ENCODE measurements at places on chromosomes 12 and 14. TPM values are rescaled to one million over a fixed set of nuclear protein-coding genes. Genes with fewer than 3 reads are reported as not detected.
A peak's percentile ranks its signal among the peaks of the same experiment; 100 is the strongest.

STYX gene
- 14.3 TPM for total RNA-seq

GRCh38 chr12:121358073-121358472 lies 5.9 kb upstream of the ANAPC5 start:
- no peak for DNase-seq

POLE2 gene
- total RNA-seq: 1.2 TPM

DNA sequence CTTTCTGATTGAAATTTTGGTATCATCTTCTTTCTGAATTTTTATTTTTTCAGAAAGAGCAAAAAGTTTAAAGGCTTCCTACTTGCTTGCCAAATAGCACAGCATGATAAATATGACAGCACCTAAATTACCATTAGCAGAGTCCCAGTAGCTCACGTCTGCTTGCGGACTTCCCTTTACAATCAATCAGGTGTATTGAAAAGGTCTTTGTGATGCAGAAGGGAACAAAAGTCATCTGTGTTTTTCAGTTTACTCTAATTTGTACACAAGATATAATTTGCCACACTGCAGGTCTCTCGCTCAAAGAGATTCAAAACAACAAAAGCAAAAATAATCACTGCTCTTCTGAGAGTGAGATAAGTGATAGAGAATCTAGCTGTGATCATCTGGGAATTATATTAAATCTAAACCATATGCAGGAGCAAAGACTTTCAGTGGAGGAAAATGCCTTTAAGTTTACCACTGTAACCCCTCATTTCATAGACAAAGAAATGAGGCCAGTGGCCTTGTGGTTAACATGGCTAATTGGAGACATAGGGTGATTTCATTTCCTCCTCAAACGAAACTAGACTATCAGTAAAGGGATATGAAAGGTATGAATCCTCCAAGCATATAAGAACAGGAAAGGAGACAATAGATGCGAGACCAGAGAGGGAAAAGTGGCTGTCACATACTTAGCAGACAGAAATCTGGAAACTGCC lies 240.8 kb upstream of the TMPO start:
- no peak for DNase-seq

C12orf42 gene
- total RNA-seq: not detected

GRCh38 chr12:104643093-104643818 lies 186.5 kb downstream of the CHST11 start:
- DNase-seq: no peak

GRCh38 chr14:24880689-24881088 lies 169.3 kb downstream of the STXBP6 start:
- no peak for DNase-seq

DNA sequence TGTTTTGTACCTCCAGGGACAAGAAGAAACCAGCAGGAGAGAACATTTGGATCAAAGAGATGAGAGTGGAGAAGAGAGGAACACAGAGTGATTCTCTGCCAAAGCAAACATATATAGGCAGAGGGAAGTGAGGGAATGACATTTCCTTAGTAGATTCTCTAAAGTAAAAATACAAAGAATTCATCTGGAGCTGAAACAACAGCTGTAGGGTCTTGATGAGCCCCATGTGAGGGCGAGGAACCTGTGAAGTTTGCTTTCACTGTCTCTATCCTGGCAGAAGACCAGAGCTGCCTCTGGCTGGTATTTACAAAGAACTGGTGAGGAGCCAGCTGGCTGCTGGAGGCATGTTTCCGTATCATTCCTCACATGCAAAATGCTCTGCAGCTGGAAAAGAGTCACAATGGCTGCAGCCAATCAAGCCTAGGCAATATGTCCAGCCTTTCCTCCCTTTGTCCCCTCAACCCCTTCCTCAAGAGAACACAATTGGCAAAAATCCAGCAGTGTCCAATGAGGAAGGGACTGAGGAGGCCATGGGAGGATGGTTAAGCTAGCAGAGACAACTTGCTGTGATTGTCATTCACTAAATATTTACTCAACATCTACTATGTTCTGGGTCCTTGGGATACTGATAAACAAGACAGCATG lies 122.5 kb downstream of the PHLDA1 start:
- peak; percentile 58 for DNase-seq

TMEM179 gene
- total RNA-seq: not detected

- DNase-seq: peak; percentile 83
Observed at GRCh38 chr12:119208626-119209061, 29.9 kb downstream of the HSPB8 start.

CCDC177 gene
- not detected for total RNA-seq

IL26 gene
- total RNA-seq: not detected

GRCh38 chr14:31457665-31458659 lies 656 bp upstream of the DTD2 start:
- DNase-seq: no peak

NXPH4 gene
- 1.2 TPM for total RNA-seq

WSCD2 gene
- 9.7 TPM for total RNA-seq

- DNase-seq: peak; percentile 93
Observed at GRCh38 chr14:90419200-90419599, 22.4 kb downstream of the CALM1 start.

DNA sequence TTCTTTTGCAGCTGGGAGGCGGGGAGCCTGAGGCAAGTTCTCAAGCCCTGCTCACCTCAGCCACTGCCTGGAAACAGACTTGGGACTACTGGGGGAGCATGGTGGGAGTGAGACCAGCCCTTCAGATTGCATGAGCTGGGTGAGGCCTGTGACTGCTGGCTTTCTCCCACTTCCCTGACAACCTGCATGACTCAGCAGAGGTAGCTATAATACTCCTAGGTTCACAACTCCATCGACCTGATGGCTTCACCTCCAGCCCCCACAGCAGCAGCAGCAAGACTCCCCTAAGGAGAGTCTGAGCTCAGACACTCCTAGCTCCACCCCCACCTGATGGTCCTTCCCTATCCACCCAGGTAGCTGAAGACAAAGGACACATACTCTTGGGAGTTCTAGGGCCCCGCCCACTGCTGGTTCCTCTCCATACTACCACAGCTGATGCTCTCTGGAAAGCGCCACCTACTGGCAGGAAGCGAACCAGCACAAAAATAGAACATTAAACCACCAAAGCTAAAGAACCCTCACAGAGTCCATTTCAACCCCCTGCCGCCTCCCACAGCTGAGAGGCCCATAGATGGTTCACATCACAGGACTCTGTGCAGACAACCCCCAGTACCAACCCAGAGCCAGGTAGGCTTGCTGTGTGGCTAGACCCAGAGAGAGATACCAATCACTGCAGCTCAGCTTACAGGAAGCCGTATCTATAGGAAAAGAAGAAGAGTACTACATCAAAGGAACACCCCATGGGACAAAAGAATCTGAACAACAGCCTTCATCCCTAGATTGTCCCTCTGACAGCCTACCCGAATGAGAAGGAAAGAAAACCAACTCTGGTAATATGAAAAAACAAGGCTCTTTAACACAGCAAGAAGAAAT lies 68.7 kb downstream of the RPAP3 start:
- DNase-seq: peak; percentile 77

DNA sequence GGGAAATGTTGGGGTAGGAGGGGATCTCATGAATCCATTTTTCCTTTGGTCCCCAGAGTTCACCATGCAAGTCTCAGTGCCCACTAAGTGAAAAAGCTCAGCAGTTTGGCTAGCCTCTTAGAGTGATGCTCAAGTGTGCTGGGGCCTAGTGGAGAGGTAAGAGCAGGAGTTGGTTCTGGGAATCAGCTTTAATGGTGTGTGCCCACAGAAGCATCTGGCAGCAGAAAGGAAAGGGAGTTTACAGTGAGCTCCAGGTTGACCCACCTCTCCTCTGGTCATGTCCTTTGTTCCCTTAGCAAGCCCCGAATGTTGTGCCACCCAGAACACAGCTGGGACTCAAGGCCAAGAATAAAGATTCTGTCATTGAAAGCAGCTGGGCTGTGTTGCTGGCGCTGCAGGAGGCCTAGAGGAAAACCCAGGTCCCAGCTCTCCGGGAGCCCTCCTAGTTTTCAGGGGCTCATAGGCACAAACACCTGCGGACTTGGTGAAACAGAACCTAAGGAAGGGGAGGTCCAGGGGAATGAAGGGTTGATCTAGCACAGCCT lies 320.8 kb downstream of the ZFP36L1 start:
- no peak for DNase-seq

GLIPR1L1 gene
- total RNA-seq: not detected

DNA sequence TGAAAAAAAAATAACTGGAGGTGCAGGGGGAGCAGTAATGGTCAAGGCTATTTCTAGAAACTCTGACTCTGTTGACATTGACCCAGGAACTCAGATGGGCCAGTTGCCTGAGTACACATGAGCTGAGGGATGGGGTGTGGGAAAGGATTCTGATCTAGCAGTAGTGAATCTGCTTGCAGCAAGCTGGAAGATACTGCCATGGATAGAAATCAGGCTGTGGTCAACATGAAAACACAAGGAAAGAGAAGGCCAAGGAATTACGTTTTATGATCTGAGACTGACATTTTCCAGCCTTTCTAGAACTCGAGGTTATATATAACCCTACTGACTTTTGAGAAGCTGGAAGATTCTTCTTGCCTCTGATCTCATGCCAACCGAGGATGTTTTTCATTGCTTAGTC lies 90.0 kb downstream of the ANO6 start:
- no peak for DNase-seq

Measured in aorta (tissue), 5 donors.